ENCODE measurements at places on chromosomes 13 and 19.

GRCh38 chr13:37959284-37959683, 89.7 kb upstream of the TRPC4 start:
- DNase-seq, result no peak

DNA sequence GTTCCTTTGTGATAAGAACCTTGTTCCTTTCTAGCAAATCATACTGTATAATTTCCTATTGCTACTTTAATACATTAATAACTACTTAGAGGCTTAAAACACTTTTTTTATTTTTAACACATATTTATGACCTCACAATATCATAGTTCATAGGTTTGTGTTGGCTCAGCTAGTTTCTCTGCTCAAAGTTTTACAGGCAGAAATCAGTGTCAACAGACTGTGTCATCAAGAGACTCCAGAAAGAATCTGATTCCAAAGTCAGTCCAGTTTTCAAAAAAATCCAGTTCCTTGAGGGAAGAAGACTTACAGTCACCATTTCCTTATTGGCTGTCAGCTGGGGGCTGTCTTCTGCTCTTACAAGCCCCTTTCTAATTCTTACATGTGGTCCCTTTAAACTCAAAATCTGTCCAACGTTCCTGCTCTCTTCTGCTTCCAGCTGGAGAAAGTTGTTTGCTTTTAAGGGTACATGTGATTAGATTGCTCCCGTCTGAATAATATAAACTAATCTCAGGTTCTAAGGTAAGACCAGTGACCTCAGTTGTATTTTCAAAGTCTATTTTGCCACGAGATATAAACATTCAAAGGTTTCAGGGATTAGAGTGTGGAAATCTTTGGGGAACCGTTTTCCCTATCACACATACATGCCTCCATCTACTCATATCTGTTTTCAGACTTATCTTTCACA, 267.3 kb upstream of the SLITRK5 start:
- DNase-seq, result no peak

GRCh38 chr13:96781141-96781540, 213.1 kb downstream of the OXGR1 start:
- no peak for DNase-seq

DNA sequence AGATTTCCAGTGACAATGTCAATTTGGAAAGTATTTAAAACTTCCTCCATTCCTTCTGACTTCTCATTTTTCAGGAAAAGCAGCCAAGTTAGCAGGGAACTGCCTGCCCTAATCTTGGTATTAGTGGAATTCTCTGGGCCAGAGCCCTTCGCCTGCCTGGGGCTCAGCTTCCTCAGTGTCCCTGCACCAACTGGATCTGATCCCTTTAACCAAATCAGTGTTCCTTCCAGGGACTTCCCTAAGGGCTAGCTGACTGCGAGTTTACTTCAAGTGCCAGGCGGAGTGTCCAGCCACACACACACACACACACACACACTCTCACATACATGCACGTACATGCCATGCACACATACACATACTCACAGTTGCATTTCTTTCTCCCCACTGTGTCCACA, 20.0 kb downstream of the RAB20 start:
- peak; percentile 30 for DNase-seq

- no peak for DNase-seq
These were observed 332.2 kb downstream of the OXGR1 start for GRCh38 chr13:96662036-96662435.

DNA sequence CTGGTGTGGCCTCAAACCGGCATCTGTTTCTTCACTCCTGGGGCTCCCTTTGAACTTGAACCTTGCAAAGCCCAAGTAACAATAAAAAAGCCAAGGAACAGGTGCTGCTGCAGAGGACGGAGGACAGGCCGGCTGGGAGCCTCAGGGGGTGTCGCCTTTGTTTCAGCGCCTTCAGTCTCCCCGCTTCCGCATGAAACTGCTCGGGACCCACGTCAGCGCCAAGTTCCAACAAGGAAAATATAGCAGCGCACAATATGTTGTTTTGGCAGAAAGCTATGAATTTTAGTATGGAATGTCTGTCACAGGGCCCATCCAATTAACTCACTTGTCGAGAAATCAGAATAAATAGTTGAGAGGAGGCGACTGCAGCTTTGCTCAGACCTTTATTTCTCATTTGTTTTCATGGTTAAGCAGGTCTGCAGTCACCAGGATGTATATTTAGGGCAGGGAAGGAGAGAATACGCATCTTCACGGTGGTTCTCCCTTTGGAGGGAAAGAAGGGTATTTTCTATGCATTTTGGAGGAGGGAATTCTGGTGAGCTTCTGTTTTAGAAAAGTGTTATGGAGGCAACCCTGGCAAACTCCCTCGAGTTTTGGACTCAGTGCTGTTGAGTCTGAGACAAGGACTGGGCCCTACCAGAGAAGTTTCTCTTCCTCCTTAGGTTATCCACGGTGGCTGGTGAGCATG, 34.3 kb upstream of the MEDAG start:
- DNase-seq, result peak; percentile 60

- no peak for DNase-seq
These were observed 409.3 kb downstream of the DIAPH3 start for GRCh38 chr13:59754411-59754810.

DNA sequence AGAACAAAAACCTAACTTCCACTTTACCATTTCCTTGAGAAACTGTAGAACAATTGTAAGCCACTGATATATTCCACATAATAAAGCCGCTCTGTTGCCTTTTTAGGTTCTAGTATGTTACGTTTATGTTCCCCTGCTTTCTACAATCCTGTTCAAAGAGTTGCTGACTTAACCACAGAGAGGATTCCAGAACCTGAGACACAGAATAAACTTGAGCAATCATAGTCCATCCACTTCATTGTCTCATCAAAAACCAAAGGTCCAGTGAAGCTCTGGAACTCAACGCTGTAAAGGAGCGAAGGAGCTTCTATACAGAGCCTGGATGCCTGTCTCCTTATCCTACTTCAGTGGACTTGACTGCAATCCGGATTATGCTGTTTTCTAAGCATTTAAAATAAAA, 4.6 kb downstream of the STARD13 start:
- DNase-seq, result no peak

DNA sequence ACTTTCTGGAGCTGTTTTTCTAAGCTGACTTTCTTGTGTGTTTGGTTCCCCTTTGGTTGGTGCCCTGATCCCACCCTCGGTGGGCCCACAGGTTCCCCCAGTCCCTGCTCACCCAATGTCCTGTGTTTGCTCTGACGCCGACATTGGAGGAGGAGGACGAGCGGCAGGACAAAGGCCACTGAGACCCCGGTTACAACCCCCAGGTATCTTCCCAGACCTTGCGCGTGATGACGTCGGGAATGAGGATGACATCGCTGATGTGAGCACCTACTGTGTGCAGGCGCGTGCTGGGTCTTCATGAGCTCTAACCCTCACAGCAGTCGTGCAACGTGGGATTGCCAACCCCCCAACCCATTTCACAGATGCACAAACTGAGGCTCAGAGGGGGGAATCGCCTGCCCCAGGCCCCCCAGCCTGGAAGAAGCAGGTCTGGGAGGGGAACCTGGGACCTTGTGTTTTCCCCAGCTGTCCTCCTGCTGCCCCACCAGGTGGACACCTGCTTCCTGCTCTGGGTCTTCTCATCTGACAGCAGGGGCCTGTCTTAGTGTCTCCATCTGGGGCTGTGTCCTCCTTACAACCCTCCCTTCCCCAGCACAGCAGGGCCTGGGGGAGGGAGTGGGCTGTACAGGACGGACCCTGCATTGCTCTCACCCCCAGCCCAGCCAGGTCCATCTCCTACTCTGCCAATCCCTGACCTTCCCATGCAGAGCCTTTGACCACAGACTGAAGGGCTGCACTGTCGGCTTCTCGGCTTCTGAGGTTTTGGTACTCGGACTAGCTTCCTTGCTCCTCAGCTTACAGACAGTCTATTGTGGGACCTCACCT, 4.7 kb upstream of the LILRA6 start:
- no peak for DNase-seq

GRCh38 chr19:48455171-48455907, at the start of gene KCNJ14:
TSS of gene KCNJ14 (plus strand) at chr19:48455574. CDS start at chr19:48461725, 6,151 bp downstream.
- DNase-seq, result no peak

DNA sequence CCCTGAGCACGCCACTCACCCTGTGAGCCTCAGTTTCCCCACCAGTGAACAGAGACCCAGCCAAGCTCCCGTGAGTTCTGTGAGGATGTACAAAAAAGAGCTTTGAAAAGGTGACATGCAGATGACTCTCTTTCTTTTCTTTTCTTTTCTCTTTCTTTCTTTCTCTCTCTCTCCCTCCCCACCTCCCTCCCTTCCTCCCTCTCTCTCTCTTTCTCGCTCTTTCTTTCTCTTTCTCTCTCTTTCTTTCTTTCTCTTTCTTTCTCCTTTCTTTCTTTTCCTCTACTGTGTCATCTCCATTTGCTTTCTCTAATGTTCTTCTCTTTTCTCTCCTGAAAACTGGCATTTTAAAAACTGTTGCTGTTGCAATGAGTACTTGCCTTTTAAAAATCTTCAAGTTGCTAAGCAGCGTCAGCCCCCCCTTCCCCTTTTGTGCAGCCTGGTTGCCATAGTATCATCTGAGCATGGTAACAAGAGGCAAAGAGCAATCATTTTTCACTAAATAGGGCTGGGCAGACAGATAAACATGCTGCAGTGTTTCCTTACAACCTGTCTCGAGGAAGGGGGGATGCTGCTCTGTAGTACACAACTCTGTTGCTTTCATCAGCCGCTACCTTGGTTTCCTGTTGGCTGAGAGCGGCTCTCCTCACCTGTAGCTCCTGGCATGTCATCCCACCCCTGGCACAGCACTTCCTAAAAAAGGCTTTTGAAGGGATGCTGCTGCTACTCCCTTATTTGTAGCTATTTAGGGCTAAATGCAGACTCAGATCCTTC, 108.7 kb upstream of the MBNL2 start:
- peak; percentile 79 for DNase-seq

- DNase-seq, result no peak
These were observed 306.1 kb downstream of the IRS2 start for GRCh38 chr13:109480011-109480955.

GRCh38 chr13:74573654-74574053, 439.4 kb upstream of the KLF12 start:
- peak; percentile 14 for DNase-seq

DNA sequence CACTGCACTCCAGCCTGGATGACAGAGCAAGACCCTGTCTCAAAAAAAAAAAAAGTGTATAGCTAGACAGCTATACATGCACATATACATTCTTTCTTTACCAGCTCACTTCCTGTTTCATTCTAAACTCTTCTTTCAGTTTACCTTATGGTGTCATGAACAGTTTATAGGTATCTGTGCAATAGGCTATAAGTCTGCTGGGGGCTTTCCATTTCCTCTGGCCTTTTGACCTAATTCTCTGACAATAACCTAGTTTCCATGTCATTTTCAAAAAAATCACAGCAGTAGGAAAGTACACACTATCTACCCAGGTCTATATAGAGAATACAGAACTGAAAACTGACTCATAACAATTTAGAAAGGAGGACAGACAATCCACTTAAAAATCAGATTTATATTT, 24.4 kb upstream of the URAD start:
- no peak for DNase-seq

DNA sequence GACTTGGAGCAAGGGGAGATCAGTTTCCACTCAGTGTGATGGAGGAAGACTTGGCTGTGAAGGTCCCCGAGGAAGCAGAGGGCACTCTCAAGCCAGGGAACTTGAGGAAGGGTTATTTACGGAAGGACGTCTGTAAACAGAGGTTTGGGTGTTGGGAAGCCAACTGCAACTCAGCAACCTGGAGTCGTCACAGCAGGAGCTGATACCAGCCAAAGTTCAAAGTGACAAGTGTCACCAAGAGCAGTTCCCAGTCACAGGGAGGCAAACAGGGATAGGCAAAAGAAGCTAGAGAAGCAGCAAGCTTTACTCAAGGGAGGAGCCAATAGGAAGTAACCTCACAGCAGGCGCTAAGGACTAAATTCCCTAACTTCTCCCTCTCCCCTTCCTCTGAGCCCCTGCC, 205.5 kb downstream of the EFNB2 start:
- no peak for DNase-seq

- peak; percentile 56 for DNase-seq
These were observed 51.8 kb downstream of the TSSK6 start for GRCh38 chr19:19463348-19464117.

GRCh38 chr13:51856027-51856736, 5.6 kb upstream of the CCDC70 start:
- no peak for DNase-seq

- DNase-seq, result peak; percentile 47
These were observed at the start of gene PDE4A for GRCh38 chr19:10420444-10421239. TSS of gene PDE4A (plus strand) at chr19:10420538. CDS start at chr19:10420765, 227 bp downstream.

DNA sequence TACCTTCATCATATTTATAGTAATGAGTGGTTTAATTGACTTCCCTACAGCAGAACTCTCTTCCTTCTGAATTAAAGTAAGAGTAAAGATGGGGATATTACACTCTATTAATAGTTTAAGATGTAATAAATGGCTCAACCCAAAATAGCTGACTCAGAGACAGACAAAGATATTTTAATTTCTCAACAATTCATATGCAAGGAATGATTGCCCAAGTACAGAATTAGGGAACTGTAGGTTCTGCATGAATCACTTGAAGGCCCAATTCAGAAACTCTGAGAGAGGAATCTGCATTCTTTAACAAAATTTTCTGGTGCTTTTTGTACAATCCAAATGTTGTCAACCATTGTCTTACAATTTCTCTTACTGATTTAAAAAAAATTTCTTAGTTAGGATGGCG, 42.9 kb upstream of the PCDH9 start:
- no peak for DNase-seq

DNA sequence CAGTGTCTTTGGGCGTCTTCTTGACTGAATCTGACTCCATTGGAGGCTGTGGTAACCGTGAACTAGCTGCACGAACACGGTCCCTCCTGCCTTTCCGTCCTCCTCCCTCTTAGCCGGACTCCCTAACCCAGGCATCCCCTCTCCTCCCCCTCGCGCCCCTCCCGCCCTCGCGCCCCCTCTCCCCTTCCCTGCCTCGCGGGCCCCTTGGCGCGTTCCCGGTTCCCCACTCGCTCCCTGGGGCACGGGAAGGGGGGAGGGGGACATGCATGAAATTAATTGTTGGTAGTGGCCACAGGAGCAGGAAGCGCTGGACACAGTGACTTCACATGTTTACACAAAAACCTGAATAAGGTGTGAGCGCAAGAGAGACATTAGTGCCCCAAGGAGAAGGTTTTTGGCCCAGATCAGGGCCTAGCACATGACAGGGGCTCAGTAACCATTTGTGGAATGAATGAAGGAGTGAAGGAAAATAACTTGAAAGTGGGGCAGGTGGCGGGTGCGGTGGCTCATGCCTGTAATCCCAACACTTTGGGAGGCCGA, 279 bp downstream of the DMRTC2 start:
- DNase-seq, result no peak

GRCh38 chr13:53447863-53448262, 419.2 kb downstream of the OLFM4 start:
- DNase-seq, result no peak

DNA sequence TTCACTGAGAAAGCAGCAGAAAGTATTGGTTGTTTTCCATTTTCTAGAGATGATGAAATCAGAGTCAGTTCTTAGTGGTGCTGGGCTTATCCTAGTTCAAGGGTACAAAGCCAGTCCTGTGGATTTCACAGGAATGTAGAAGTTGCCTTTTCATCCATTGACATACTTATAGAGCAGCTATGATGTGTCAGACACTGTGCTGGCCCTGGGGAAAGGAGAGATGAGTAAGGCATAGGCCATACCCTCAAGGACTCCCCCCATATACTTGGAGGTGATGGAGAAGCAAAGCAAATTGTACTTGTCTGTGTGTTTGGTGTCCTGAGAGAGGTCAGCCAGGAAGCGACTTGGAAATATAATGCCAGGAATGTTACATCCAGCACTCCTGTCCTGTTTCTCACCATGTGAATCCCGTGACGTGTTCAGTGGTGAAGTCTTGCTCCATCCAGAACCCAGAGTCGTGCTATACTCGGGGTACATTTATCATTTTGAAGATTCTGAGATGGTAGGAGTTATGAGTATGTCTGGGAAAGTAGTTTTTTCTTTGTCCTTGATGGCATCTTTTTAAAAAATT, 22.6 kb downstream of the ERCC5 start:
- DNase-seq, result no peak

- DNase-seq, result no peak
These were observed 1606.3 kb upstream of the MIR17HG start for GRCh38 chr13:89740994-89741685.

Measured in eye (tissue), 1 donor.